HT1080 (cell line): ENCODE measurements at places on chromosomes 3 and 15. TPM values are rescaled to one million over a fixed set of nuclear protein-coding genes. Genes with fewer than 3 reads are reported as not detected.

DNA sequence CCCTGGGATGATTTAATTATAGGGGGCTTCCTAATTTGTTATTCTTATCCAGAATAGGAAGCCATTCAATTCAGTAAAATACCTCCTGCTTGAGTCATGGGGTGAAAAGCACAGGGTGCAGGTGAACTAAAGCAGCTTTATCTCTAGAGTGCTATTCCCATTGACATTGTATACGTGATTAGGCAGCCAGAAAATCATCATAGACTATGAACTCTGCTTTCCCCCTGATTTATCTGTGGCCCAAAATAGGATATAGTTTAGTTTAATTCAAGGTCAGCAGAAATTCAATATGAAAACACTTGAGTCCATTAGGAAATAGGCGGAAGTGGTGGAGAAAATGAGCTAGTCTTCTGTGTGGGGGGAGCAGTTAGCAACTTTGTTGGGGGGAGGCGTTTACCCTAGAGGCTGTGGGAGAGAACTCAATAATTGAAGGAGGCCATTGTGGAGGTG is 18.2 kb upstream of the PRKCI start:
- DNase-seq, result no peak

GRCh38 chr3:136901391-136901790 is 39.4 kb downstream of the NCK1 start:
- DNase-seq, result no peak

GRCh38 chr15:40929660-40930429 is 705 bp downstream of the DLL4 start:
- DNase-seq, result peak; percentile 34

DNA sequence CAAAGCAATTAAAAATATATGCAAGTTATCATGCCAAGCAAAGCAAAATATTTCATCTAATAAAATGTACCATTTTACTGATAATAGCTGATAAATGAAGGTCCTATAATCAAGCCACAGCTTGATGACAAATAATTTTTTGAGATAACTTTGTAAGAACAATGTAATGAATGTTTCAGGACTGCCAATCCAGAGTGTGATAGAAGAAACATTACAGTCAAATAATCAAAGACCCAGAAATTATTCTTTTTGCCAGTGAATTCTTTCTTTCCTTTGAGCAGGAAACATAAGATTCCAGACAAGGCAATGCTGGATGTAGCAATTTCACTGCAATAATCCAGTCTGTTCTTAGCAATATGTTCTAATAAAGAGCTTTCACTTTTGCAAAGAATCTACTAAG is 556.1 kb downstream of the PLOD2 start:
- DNase-seq, result no peak

DNA sequence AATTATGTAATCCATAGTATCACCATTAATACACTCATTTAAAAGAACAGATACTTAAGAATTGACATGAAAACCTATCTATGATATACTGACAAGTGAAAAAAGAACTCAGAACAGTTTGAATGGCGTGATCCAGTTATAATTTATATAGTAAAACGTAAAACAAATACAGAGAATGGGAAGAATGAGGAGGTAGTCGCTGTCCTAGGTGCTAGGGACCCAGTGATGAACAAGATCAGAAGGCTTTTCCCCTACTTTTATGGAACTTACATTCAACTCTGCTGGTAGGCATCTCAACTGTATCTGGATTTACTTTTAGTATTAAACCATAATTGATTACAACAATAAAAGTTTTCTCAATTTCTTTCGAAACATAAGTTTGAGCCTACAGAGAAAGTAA is 31.8 kb downstream of the GSK3B start:
- no peak for DNase-seq

DNA sequence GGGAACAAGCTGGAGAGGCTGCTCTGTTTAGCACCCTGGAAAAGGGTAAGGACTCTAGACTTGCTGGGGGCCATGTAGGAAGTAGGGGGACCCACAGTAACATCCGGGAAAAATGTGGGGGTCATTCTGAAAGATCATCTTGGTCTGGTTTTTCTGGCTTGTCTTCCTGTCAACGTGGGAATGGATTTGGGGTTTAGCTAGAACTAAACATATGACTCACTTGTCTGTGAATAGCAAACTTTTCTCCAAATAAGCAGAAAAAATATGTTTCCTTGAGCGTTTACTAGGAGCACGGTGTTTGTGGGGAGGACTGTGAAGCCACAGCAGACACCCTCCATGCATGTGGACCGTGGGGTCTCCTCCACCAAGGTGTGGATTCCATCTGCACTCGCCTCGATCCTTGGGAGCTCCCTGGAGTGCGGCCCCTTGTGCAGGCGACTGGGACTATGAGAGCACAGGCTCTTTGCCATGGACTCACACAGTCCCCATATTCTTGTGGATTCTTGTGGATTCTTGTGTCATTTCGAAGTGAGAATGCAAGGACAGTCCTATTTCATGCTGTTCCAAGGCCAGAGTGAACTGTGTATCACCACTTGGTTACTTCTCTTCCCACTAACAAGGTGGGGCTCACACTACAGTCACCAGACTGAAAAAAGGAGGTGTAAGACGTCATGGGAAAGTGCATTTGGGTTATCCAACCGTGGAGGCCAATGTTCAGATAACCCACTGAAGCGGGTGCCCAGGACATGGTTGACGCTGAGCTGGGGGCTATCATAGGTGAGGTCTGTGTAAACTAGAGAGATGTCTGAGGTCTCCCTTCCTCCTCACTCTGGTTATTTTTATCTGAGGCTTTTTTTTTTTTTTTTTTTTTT is 25.5 kb downstream of the PGPEP1L start:
- DNase-seq, result no peak

- peak; percentile 53 for DNase-seq
These were observed 741.0 kb downstream of the MCTP2 start for GRCh38 chr15:94972314-94972713.

GRCh38 chr15:65343374-65343981 is 34.3 kb downstream of the IGDCC3 start:
- DNase-seq, result no peak

DNA sequence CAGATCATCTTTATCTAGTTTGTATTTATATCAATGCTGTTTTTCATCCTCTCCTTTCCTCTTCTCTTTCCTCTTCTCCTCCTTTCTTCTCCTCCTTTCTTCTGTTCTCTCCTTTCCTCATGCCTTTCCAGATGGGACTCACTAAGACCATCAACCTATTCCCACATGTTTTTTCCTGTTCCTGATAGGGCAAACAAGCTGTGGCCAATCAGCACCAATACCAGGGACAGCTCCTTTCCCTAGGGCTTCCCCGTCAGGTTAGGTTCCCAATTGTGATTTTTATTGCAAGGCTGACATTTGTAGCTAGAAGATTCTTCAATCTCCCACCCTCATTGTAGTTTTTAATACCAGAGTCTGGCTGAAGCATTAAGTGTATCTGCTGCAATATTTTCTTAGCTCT is 76.3 kb upstream of the COL8A1 start:
- peak; percentile 15 for DNase-seq

- peak; percentile 85 for DNase-seq
These were observed 82.0 kb downstream of the LYSMD4 start for GRCh38 chr15:99651023-99651807.

GRCh38 chr3:181715571-181716340 is 4.0 kb downstream of the SOX2 start:
- DNase-seq, result no peak

DNA sequence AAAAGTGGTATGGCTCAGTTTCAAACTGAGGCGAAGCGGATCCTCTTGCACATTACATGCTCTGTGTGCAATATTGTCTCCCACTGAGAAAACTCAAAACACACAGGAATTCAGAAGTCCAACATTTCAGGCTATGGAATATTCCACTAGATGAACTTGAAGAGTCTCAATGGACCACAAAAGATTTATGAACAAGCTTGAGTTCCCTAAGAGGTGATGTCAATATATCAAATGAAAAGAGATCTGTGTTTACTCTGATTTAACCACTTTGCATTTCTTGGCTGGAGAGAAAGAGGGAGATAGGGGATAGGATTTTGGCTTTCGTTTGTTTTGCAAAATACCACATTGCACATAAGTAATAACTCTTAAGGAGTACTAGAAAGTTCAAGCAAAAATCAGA is 20.3 kb downstream of the PDZRN3 start:
- DNase-seq, result no peak

DNA sequence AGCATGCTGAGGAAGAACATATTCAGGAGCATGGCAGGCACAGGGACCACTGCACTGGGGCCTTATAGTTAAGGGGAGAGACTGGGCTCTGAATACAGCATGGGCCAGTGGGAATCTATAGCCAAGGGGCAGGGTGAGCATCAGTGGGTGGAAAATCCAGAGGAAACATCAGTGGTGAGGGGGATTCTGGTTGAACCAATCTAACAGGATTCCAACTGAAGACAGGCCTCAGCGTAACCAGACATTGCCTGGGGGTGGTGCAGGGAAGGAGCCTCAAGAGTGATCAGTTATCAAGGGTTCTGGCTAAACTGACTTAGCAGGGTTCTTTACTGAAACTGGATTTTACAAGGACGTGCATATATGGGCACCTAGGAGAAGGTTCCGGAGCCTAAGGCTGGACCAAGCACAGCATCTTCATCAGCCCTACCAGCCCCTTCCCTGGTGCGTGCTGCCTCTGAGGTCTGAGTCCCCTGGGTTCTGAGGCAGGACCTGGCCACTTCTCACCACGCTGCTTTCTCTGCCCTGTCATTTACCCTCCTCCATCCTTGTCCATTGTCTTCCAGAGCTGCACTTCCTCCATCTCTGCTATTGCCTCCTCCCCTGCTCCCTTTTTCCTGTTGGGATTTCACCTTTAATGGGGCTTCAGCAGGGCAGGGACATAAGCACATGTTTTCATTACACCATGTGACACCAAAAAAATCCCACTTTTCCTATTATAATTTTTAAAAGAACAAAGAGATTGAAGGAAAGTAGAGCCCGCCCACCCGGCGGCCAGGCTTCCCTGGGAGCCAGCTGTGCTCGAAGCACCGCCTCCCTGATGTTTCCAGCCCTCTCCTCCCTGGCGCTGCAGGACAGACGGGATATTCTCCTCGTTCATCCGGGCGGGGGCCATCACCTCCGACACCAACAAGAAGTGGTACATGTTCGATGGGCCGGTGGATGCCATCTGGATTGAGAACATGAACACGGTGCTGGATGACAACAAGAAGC is 52.1 kb downstream of the DNAH1 start:
- DNase-seq, result no peak

DNA sequence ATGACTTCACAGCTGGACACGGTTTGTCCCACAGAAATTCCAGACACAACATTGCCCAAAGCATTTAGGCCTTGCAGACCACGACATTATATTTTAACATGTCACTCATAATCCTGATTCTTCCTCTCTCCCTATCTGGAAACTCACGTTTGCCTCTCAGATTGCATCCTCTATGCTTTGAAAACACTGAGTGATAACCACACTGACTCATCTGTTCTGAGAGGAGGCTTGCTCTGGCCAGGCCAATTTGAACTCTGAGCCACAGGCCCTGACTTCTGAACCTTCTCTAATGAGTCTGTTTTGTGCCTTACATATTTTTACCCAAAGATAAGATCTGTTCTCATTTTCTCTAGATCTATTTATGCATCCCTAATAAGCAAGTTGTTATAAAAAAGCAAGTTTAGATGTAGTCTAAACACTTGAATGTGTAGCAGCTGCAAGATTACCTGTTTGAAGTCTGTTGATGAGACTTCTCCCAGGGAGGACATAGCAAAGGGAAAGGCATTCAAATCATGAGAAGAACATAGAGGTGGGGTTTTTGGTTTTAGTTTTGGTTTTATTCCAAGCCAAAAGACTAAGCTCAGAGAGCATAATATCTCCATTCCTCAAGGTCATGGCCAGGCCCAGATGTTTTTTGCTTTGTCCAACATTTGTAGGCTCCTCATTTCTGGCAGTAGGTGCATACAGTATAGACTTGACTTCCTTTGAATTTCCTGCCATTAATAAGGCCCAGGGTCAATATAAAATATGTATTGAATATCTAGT is 234.4 kb upstream of the LRTM1 start:
- peak; percentile 76 for DNase-seq

DNA sequence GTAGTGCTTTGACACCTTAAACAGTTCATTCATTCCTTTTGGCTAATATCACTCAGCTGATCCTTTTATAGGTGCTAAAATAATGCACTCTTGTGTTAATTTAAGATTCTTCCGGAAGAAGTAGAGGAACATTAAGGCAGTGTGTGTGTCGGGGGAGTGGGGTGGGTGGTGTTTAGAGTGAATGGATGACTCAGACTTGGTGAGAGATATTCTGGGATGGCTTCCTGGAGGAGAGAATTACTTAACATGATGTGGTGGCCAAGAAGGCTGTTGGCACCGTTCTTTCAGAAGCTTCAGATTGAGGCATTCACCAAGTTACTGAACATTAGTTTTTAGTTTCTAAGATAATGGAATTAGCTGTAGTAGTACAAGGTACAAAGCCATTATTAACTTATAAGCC is 125.6 kb upstream of the ROPN1 start:
- DNase-seq, result peak; percentile 90

DNA sequence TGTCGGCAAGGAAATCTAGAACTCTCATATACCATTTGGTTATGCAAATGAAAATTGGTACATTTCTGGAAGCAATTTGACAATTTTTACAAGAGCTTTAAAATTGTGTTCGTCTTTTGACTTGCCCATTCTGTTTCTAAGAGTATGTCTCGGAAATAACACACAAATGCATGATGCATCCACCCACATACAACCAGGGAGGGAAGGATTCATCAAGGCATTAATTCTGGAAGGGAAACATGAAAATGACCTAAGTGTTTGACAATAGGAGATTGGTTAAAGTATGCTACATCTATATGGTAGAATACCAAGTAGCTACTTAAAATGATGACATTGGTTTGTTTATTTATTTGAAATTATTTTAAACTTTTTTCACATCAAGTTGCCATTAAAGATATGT is 58.6 kb downstream of the PIAS1 start:
- no peak for DNase-seq

GRCh38 chr3:58667704-58668103 is 1.1 kb upstream of the FAM3D start:
- no peak for DNase-seq

DNA sequence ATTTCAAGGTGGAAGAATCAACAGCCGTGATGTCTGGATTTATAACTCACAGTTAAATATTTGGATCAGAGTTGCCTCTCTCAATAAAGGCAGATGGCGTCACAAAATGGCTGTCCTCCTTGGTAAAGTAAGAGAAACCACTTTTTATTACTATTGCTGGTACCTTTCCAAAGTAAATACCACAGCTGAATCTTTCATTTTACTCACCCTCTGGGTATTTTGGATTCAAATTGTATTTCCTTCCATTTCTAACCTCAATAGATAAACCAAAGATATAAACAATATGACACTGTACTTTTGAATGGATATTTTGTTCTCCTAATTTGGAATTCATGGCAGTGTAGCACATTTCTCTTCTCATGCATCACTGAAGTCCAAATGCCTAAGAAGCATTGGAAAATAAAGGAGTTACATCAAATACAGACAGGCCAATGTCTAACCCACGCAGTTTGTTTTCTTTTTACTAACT is 29.5 kb downstream of the KLHL24 start:
- peak; percentile 96 for DNase-seq

GRCh38 chr3:52022323-52023100 is 26.8 kb upstream of the RPL29 start:
- DNase-seq, result no peak

- peak; percentile 97 for DNase-seq
These were observed 93.3 kb upstream of the HACD2 start for GRCh38 chr3:123678108-123678511.

- DNase-seq, result no peak
These were observed 105.0 kb downstream of the IQCH start for GRCh38 chr15:67359431-67360079.

- DNase-seq, result peak; percentile 65
These were observed 148.6 kb downstream of the CD47 start for GRCh38 chr3:107942244-107942643.

Gene SERPINI2
- not detected in 2 replicates for total RNA-seq

Gene CBLB
- total RNA-seq, result 2.9 and 5.1 TPM in 2 replicates

Gene CCDC13
- not detected in 2 replicates for total RNA-seq

Gene TRANK1
- 0.97 and 1.4 TPM in 2 replicates for total RNA-seq

Gene PRR20G
- total RNA-seq, result not detected in 2 replicates

Gene AMOTL2
- total RNA-seq, result 197 and 213 TPM in 2 replicates

Gene ARGFX
- not detected in 2 replicates for total RNA-seq
